SK-MEL-5 (cell line): ENCODE measurements at places on chromosomes 3 and 15.

GRCh38 chr3:127069814-127070440 is 87.0 kb downstream of the PLXNA1 start:
- no peak for DNase-seq

DNA sequence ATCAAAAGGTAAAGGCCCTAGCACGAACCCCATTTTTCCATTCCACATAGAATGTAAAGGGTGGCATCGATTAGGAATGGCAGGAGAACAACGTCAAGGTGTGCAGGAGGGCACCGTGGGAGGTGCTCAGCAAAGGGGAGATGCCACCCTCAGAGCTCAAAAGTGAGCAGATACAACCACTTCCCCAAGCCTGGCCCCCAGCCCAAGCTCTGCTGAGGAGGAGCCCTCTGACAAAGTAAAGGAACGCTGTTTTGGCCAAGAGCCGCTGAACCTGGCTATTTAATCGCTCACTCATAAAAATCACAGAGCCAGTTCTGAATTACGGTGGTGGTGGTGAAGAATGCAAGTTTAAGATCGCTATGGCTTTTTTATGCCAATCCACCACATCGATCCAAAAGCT is 12.4 kb downstream of the GNB5 start:
- no peak for DNase-seq

- no peak for DNase-seq
These were observed 93.0 kb downstream of the HHLA2 start for GRCh38 chr3:108389372-108389771.

DNA sequence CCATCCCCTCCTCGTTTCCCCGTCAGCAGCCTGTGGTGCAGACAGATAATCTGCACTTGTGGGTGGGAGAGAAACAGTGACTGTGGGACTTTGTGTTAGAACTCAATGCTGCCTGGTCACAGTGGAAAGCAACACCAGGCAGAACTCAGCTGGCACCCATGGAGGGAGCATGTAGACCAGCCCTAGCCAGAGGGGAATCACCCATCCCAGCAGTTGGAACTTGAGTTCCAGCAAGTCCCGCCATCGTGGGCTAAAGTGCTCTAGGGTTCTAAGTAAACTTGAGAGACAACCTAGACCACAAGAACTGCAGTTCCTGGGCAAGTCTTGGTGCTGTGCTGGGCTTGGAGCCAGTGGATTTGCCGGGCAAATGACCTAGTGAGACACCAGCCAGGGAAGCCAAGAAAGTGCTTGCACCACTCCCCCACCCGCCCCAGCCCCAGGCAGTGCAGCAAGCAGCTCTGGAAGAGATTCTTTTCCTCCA is 24.4 kb downstream of the ISG20 start:
- DNase-seq: no peak
